H9 (cell line): ENCODE measurements at places on chromosomes 5 and 9. TPM values are rescaled to one million over a fixed set of nuclear protein-coding genes. Genes with fewer than 3 reads are reported as not detected.

DNA sequence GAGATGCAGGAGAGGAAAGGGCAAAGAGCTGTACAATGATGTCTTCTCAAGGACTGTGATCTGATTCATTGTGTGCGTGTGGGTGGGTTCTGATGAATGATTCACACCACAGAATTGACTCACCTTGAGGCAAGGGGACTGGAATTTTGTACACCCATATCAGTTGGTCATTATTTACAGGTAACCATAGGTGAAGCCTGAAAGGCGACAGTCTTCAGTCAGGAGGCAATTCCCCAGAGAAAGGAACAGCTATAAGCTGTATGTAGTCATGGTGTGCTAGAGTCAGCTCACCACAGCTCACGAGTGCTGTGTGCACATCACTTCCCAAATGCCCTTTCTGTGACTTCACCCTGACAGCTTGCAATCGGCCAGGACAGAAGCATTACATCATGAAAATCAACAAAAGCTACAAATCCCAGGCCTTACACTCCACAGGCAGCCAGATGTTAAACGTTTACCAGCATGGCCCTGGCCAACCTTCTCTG, 87.6 kb upstream of the RPS23 start:
- no peaks in the 10 kb centered on the region for H3K27me3 ChIP-seq
- no peaks in the 10 kb centered on the region for H3K4me1 ChIP-seq
- no peak overlapping the region for H3K4me3 ChIP-seq
- DNase-seq: no peak

DNA sequence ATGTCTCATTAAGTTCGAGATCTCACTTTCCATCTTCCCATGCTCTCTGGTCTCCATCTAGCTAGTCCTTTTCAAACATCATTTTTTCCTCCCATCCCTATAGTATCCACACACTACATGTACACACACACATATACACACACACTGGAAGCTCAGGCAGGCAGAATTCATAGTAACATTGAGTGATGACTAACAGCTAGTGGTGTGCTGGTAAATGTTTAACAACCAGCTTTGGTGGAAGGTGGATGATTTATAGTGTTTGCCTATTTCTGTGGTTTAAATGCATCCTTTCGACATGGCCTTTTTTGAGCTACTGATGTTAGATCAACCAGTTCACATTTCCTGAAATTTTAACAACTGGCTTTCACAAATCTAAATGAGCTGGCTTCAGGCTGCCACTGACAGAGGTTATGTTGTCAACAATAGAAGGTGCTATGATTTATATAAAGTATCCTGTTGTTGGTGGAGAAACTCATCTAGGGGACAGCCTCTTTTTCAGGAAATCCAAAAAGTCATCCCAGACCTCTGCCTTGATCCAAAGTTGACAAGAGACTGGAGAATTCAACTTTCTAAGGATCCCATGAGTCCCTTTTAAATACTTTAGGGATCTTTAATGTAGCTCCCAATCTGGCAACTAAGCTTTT, 117.8 kb downstream of the CCDC192 start:
- no peaks in the 10 kb centered on the region for H3K4me1 ChIP-seq
- no peaks in the 10 kb centered on the region for H3K27me3 ChIP-seq
- no peaks in the 10 kb centered on the region for H3K36me3 ChIP-seq
- no peak overlapping the region for H3K4me3 ChIP-seq

- H3K27me3 ChIP-seq: no peaks in the 10 kb centered on the region
- DNase-seq: no peak
- no peak overlapping the region for H3K27ac ChIP-seq
- peaks cover 4% of the 10 kb centered on the region; the same call in 1 of the 2 replicates for H3K4me1 ChIP-seq
Measured at GRCh38 chr9:112037281-112038016, 137.6 kb downstream of the SUSD1 start.

DNA sequence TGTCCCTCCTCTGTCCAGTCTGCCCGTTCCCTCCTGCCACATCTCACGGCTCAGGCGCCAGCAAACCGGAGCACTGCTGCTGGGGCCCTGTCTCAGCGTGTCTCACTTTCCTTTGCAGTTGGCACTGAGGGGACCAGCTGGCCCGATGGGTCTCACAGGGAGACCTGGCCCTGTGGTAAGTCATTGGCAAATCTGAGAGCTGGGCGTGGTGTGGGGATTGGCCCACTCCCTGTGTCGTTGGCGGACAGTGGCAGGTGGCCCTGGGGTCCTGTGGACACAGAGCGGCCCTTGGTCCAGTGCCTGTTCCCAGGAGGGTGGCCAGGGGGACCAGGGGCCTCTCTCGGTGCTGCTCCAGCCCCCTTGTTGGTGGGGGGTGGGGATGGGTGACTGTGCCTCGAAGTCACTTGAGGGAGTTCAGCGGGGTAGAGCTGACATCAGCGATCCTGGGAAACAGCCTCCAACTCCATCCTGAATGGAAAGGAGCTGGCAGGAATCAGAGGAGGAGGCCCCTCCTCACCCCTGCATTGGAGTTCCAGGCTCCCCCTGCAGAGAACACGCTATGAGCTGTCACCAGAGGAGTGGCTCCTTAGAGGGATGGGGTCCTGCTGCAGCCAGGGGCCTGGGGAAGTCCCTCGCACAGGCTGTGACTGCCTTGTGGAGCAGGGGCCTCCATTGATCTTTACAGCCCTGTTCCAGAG, 111.0 kb downstream of the COL5A1 start:
- H3K27ac ChIP-seq: no peak overlapping the region
- no peak for DNase-seq
- H3K36me3 ChIP-seq: peaks cover 8% of the 10 kb centered on the region; the same call in 2 of the 3 replicates
- no peaks in the 10 kb centered on the region for H3K4me1 ChIP-seq

DNA sequence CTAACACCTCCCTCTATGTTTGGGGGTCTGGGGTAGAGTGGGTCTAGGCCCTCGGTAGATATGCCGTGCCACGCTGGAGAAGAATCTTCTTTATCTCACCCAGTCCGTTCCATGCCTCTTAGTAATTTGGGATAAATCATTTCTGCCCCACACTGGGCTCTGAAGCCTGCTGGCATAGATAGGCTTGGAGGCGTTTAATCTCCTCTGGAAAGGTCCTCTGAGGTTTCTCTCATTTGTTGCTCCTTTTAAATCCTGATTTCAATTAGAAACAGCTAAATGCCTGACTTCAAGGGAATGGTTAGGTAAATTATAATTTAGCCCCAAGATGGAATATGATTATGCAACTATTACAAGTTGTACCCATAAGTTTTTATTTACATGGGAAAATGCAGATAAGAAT, 57.8 kb upstream of the AKNA start:
- H3K27me3 ChIP-seq: no peaks in the 10 kb centered on the region
- H3K36me3 ChIP-seq: no peaks in the 10 kb centered on the region
- DNase-seq: no peak

DNA sequence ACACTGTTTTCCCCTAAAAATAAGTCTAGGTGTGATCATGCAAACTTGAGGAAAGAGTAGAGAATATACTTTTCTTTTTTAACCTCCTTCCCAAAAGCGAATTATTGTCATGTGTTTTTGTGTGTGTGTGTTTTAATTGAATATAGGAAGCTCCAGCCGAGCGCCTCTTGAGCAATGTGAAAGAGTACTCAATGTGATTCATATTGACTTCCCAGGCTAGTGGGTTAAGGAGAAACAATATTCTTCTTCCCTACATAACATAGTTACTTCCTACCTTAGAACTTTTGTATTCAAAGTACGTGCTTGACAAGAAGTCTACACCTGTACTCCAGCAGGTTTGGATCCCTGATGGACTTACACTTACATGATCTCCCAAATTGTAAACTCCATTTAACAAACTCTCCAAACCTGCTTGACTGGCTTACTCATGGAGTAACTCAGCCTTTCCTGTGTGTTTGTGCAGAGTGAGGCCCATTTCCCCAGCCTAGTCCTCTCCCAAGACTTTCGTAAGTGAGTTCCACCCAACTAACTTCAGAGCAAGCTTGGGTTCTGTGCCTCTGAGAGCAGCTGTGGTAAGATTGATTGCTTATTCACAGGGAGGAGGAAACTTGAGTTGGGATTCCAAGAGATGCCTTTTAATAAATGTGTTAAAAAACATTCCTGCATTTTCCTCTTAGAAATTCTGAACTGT, 9.3 kb downstream of the SLC28A3 start:
- no peak overlapping the region for H3K27ac ChIP-seq
- peaks cover 6% of the 10 kb centered on the region for H3K36me3 ChIP-seq
- H3K4me3 ChIP-seq: no peak overlapping the region
- H3K4me1 ChIP-seq: peaks cover 4% of the 10 kb centered on the region; the same call in 1 of the 2 replicates

- H3K4me3 ChIP-seq: no peak overlapping the region
- H3K27me3 ChIP-seq: no peaks in the 10 kb centered on the region
- H3K27ac ChIP-seq: no peak overlapping the region
- H3K36me3 ChIP-seq: no peaks in the 10 kb centered on the region; the same call in 2 of the 3 replicates
Measured at GRCh38 chr5:97193355-97193688, 10.3 kb upstream of the RIOK2 start.

GRCh38 chr5:135065306-135066265, 31.6 kb upstream of the PITX1 start:
- H3K27me3 ChIP-seq: no peaks in the 10 kb centered on the region
- no peaks in the 10 kb centered on the region for H3K36me3 ChIP-seq
- H3K4me1 ChIP-seq: no peaks in the 10 kb centered on the region
- no peak overlapping the region for H3K27ac ChIP-seq
- DNase-seq: no peak

DNA sequence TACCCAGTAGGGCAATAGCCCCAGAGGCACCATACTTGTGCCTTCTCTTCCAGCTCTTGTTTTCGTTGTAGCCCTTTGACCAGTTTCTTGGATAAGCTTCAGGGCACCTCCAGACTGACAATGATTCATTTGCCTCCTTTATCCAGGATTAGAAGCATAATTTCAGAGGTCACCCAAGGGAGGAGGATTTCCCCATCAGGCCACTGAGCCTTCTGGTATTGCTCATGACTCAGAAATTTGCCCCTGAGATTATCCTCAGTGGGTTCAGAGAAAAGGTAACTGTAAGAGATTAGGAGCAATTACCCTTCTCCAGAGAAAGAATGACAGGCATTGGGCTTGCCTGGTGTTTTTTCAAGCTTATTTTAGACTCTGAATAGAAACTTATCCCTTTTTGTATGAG, 147.9 kb downstream of the MSX2 start:
- H3K27me3 ChIP-seq: no peaks in the 10 kb centered on the region
- H3K4me1 ChIP-seq: no peaks in the 10 kb centered on the region
- no peak overlapping the region for H3K4me3 ChIP-seq
- no peak for DNase-seq
- no peak overlapping the region for H3K27ac ChIP-seq

DNA sequence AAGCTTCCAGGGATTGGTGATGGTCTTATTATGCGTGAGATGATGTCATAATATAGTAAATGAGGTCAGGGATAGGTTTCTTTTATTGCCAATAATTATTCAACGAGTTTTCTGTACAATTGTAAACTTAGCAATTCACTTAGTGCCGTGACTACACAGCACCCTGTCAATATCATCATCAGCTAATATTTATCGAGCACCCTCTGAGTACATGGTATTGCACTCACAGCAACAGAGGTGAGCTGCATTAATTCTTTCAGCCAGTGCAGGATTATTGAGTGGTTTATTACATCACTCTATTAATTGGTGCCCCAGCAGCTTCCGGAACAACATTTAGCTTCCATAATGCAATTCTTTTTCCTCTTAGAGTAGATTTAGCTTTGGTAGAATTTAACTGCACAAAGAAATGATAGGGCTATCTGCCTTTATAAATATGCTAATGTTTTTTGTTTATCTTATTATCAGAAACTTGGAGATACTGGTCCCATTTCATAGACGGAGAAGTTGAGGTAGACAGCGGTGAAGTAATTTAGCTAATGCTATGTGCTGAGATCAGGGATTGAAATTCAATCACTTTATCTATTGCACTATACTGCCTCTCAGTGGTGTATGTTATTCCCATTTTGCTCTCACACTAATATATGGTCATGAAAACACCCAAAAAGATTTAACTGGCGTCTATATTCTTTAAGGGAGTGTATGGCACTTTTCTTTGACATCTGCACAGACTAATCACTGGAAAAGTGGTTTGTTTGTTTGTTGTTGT, 726.1 kb upstream of the WWC1 start:
- no peak overlapping the region for H3K27ac ChIP-seq
- H3K36me3 ChIP-seq: no peaks in the 10 kb centered on the region
- H3K27me3 ChIP-seq: no peaks in the 10 kb centered on the region
- DNase-seq: no peak

- no peak for DNase-seq
- no peaks in the 10 kb centered on the region for H3K4me1 ChIP-seq
- H3K36me3 ChIP-seq: no peaks in the 10 kb centered on the region
- H3K27ac ChIP-seq: no peak overlapping the region
- no peaks in the 10 kb centered on the region for H3K27me3 ChIP-seq
Measured at GRCh38 chr5:123174916-123175481, 86.0 kb downstream of the PRDM6 start.

GRCh38 chr5:95892784-95893354, 68.8 kb downstream of the ELL2 start:
- H3K27ac ChIP-seq: no peak overlapping the region
- no peak overlapping the region for H3K4me3 ChIP-seq
- H3K36me3 ChIP-seq: peaks cover 10% of the 10 kb centered on the region
- DNase-seq: peak; percentile 40
- H3K27me3 ChIP-seq: no peaks in the 10 kb centered on the region

DNA sequence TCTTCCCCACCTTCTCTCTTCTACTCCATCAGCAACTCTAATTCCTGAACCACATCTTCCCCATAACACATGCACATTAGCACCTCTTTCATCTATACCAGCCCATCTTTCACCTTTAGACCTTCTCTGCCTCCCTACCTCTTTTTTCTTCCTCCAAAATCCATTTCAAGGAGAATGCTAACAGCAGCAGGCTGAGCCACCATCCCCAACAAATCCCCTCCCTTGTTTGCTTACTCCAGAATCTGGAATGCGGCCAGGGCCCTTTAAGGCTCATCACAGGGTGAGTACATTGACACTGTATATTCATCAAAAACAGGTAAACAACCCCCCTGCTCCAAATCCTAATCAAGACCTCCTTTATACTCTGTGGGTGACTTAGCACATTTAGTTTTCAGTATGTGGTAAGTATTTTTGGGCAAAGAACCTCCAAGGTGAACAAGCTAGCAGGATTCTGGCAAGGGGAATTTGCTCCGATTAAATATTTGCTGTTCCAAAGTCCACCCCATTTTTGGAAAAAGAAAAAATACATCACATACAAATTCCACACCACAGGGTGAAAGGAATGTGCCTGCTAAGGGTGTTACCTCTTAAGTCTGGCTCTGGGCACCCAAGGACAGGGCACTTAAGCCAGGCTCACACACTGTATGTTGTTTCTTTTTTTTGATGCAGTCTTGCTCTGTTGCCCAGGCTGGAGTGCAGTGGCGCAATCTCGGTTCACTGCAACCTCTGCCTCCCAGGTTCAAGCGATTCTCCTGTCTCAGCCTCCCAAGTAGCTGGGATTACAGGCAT, 71.4 kb downstream of the SERINC5 start:
- H3K4me3 ChIP-seq: peak overlapping the region; percentile 39
- H3K27me3 ChIP-seq: no peaks in the 10 kb centered on the region
- H3K36me3 ChIP-seq: no peaks in the 10 kb centered on the region; the same call in 2 of the 3 replicates
- DNase-seq: peak; percentile 80

ANKRD34B gene
- total RNA-seq: 0.70 and 0.72 TPM in 2 replicates

LRRC19 gene
- not detected in 2 replicates for total RNA-seq

PCDHA7 gene
- 0.48 and 0.86 TPM in 2 replicates for total RNA-seq

SHC3 gene
- total RNA-seq: 1.3 and 1.8 TPM in 2 replicates

PRRC2B gene
- 243 and 251 TPM in 2 replicates for total RNA-seq

SAXO1 gene
- 0.09 TPM in 1 of 2 replicates, not detected in the other for total RNA-seq
